LHCN-M2 (cell line): ENCODE measurements at places on chromosomes 12 and 14.
A peak's percentile ranks its signal among the peaks of the same experiment; 100 is the strongest.

GRCh38 chr14:29636870-29637269 lies 290.8 kb downstream of the PRKD1 start:
- DNase-seq = no peak

DNA sequence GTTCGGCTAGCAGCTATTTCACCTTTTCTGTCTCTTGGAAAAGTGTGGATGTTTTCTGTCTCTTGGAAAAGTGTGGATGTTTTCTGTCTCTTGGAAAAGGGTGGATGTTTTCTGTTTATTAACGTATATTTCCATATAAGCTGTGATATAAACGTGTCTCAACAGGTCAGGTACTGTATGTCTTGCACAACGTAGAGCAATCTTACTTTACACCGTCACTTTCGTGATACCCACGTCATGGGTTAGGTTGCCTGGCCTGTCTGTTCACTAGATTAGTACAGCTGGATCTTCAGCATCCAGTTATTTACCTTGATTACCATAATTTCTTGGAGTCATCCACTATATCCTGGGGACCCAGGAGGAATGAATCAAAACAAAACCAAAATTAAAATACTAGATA lies 14.1 kb downstream of the CLEC7A start:
- DNase-seq = no peak

DNA sequence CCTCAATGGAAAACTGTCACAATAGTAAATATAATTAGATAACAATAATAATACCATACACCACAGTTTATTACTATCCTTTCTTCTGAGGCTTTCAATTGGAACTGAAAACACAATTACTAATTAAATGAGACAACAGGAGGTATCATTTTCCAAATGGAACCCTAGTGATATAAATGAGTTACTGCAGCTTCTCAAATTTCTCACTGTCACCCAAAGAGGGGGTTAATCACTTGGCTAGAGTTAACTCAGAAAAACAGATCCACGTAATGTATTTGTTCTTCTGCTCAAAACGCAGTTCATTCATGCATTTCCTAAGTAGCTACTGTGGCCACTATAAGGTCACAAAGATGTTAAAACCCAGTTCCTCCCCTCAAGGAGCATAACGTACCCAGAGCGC lies 120.9 kb upstream of the FOXN3 start:
- DNase-seq = no peak

DNA sequence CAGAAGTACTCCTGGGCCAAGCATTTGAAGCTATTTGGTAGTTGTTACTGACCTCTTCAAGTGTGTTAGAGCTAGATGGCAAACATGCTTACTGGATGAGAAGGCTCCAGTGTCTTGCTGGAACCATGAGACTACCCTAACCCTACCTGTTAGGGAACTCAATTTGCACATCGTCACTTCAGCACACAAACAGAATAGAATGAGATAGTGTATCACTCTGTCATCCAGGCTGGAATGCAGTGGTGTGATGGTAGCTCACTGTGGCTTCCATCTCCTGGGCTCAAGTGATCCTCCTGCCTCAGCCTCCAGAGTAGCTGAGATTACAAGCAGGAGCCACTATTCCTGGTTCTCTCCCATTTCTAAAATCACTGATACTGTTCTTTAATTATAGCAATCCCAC lies 417.0 kb upstream of the ATXN7L3B start:
- no peak for DNase-seq

GRCh38 chr14:68544081-68544892 lies 248.6 kb downstream of the ZFP36L1 start:
- peak; percentile 99 for DNase-seq

- DNase-seq = no peak
Measured at GRCh38 chr14:92451755-92452154, 61.8 kb upstream of the RIN3 start.

DNA sequence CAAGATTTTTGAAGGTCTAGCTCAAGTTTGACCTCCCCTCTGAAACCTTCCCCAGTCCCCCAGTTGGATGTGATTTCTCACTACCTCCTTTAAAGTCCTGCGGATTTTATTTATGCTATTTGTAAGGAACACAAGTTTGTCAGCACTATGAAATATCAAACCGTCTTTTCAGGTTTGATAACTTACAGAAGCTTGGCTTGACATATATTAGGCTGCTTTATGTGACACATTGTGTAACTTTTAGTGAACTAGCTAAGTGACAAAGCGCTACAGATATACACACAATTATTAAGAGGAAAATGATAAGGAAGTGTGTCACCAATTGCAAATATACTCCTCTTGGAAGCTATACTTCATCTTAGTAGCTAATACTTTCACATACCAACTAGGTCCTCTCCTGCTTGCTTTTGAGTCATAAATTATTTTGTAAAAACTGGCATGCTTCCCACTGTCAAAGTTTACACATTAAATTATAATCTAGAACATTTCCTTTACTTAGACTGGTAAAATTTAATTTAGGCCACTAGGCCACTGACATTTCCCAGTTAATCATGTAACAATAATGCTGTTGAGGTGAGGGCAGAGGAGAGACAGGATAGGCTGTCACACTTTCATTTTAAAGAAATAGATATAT lies 149.5 kb downstream of the TMTC3 start:
- no peak for DNase-seq

- no peak for DNase-seq
Measured at GRCh38 chr14:89041257-89041582, 216.8 kb downstream of the TTC8 start.

DNA sequence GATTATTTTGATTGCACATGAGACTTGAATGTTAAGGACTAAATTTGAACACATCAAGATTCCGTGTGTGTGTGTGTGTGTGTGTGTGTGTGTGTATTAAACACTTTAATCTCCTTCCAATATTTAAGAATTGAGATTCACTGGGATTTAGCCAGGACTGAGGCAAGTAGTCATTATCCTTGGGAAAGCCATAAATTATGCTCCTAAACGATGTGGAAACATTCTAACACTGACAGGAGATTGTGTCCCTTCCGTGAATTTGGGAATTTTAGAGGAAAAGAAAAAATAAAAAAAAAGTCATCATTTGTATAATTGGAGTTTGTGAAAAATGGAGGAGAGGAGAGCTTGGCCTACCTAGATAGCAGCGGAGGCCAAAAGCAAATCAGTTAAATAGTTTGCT lies 212.9 kb downstream of the DUSP6 start:
- DNase-seq = no peak

DNA sequence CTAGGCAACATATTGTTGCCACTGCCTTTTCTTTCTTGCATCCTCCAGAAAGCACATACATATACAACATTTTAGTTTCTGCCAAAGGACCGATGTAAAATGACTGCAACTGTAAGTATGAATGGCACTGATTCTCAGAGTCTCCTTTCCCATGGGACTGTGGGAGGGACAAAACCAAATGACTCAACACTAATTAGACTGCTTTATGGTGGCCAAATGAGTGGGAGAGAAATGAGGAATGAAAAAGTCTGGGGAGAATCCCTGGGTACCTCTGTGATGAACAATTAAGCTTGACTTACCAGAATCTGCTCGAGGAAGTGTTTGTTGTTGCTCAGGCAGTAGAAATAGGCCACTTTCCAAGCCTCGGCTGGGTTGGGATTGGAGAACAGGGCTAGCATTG lies 10.1 kb downstream of the ZFYVE26 start:
- DNase-seq = peak; percentile 7

DNA sequence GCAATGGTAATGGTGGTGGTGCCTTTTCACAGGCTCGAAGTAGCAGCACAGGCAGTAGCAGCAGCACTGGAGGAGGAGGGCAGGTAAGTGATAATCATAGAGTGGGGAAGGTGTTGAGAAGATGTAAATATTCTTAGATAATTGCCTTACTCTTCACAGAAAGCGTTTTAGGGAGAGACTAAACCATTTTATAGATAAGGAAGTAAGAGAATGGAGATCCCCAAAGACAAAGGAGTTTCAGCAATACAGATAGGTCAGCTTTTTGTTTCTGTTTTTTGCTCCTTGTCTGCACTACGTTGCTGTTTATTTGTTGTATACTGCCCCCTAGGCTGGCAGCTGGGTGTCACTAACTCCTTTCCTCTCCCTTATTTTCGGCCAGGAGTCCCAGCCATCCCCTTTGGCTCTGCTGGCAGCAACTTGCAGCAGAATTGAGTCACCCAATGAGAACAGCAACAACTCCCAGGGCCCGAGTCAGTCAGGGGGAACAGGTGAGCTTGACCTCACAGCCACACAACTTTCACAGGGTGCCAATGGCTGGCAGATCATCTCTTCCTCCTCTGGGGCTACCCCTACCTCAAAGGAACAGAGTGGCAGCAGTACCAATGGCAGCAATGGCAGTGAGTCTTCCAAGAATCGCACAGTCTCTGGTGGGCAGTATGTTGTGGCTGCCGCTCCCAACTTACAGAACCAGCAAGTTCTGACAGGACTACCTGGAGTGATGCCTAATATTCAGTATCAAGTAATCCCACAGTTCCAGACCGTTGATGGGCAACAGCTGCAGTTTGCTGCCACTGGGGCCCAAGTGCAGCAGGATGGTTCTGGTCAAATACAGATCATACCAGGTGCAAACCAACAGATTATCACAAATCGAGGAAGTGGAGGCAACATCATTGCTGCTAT lies 2.0 kb downstream of the SP1 start:
- DNase-seq = peak; percentile 83

- DNase-seq = no peak
Measured at GRCh38 chr12:30930238-30930637, 3.7 kb downstream of the TSPAN11 start.

GRCh38 chr12:99122496-99122895 lies 477.4 kb downstream of the APAF1 start:
- DNase-seq = no peak

DNA sequence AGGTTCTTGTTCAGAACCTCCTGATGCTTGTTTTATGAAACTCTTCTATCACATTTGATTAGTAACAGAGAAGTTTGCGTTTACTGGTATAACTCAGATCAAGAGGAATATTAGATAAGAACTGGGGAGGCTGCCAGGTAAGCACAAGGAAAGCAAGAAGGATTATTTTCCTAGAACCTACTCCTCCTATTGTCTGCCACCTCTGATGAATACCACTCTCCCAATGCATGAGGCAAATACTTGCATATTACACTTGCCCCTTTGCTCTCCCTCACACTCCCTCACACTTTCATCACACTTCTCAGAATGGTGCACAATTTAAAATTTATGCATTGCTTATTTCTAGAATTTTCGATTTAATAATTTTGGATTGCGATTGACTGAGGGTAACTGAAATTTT lies 43.6 kb downstream of the LIN7A start:
- no peak for DNase-seq

DNA sequence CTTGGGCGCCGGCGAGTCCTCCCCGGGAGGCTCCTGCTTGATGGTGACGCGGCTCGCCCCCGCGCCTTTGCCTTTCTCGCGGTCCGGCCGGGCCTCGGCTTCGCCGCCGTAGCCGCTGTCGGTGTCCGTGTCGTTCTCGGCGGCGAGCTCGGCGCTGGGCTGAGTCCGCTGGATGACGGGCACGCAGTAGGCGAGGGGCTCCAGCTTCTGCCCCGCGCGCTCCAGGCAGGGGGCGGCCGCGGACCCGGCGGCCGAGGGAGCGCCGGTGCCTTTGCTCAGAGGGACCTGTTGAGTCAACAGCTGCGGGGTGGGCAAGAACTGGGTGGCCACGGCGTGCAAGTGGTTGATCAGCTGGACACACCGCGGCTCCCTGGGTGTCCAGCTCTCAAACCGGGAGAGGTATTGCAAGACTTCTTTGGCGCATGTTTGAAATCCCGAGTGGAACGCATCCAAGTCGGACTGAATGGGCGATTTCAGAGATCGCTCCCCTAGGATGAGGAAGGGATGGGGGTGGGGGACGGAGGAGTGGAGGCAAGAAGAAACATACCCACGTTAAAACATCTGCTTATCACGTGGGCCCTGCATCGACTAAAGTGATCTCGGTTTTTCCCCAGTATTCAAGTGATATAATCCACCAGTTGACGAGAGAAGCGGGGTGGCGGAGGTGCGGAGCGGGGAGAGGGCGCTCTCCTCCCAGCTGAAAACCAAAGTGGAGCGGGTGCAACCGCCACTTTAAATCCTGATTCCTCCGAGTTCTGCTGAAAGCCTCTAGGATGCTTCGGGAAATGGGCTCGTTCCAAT lies 2.0 kb downstream of the BHLHE41 start:
- DNase-seq = peak; percentile 73

DNA sequence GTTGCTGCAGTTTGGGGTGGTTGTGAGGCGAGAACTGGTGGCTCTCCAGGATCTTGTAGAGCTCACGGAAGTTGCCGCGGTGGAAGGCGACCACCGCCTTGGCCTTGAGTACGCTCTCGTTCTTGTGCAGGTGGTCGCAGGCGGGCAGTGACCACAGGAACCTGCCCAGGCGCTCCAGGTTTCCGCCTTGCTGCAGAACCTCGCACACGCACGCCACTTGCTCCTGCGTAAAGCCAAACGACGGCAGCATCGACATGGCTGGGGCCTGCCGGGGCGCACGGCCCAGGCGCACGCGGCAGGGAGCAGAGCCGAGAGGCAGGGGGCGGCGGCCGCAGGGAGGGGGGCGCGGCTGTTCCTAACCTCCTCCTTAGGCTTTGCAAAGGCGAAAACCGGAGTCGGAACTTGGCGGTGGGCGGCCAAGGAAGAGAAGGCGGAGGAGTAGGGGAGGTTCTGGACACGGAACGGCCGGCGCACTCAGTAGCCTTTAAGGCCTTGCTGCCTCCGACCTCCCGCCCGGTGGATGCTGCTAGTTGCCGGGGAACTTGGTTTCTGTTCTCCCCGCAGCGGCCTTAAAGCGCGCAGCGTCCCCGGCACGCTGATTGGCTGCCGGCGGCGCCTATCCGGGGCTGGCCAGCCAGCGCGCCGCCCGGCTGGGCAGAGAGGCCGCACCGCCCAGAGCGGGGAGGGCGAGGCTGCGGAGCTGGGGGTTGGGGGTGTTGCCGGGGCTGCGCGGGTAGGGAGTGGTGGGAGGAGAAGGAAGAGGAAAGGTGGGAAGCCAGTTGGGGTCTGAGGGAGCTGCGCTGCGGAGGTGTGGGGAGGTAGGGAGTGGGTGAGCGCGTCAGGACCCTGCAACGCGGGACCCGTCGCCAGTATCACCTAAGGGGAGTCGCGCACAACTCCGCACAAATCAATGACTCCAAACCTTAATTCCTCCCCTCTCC lies at the start of gene SIX1:
Gene SIX1 (minus strand): TSS at position 544 of the 941 bp plus-strand sequence. CDS start 288 bp downstream, at position 256.
- peak; percentile 97 for DNase-seq

DNA sequence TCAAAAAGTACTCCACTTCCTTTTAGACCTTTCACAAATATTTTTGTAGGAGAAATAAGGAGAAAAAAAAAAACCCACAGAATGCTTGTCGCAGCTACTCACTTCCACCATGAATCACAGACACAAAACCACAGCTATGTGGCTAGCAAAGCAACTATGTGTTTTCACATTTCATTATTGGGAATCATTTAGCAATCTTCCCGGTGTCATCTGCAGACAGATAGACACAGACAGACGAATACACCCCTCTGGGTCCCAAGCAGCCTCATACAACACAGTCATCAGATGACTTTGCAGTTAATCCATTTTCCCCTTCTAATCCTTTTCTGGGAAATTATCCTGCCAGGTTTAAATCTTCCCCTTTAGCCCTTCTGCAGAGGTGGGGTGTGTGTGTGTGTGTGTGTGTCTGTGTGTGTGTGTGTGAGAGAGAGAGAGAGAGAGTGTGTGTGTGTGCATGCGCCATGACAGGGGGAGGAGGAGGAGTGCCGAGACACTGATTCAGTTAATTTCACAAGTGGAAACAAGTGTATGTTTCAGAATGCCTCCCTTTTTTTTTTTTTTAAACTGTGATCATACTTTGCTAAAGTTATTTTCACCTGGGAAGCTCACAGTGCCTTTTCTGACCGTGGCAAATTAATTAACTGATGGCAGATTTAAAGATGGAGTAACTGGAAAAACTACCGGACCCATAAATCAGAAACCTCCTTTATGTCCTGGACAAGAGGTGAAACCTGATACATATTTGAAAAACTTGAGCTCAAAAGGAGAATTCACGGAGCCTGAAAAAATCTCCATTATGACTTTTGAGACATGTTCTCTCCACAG lies 39.9 kb downstream of the LTBP2 start:
- peak; percentile 100 for DNase-seq

- peak; percentile 42 for DNase-seq
Measured at GRCh38 chr12:42590330-42590934, 886 bp upstream of the PRICKLE1 start.
